ENCODE measurements at places on chromosomes 11 and 22.
A peak's percentile ranks its signal among the peaks of the same experiment; 100 is the strongest.

DNA sequence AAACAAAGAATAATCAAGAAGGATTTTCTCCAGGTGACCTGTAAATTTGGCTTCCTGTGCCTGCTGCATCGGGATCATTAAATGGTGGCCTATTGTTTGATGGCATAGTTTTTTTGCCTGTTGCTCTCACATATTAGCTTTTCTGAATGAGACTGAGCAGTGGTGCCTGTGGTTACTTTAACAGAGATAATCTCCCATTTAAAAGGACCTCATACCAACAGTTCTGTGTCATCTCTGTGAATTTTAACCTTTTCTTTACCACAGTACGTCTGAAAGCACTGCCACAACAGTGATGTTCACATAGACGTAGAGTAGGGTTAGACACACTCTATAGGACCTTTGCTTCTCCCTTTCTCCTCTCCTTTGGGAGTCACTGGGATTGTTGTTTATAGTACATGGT is 22.9 kb upstream of the RCE1 start:
- no peak for DNase-seq

- DNase-seq, result no peak
These were observed 71.4 kb downstream of the PIWIL3 start for GRCh38 chr22:24703101-24703500.

GRCh38 chr11:72838691-72839305 is 24.6 kb downstream of the ATG16L2 start:
- no peak for DNase-seq

GRCh38 chr11:84793318-84793717 is 833.8 kb downstream of the DLG2 start:
- no peak for DNase-seq

DNA sequence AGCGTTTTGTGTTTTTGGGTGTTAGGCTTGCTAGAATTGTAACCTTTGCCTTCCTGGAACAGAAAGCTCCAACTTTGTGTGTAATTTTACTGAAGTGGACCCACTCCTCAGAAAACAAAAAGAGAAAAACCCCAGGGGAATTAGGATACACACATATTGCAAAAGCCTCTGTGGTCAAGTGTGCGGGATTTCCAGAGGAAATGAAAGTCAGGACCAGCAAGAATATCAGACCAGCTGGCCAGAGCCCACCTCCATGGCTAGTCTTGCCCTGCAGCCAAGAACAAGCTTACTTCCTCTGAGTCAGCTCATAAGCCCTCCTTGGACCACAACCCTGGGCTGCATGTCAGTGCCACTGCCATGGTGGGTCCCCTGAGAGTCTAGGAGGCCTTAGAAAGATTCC is 37.0 kb upstream of the FTH1 start:
- peak; percentile 29 for DNase-seq
